ENCODE measurements at places on chromosomes 3 and 15.

GRCh38 chr3:192249516-192249915 lies 477.8 kb downstream of the FGF12 start:
- DNase-seq, result no peak

DNA sequence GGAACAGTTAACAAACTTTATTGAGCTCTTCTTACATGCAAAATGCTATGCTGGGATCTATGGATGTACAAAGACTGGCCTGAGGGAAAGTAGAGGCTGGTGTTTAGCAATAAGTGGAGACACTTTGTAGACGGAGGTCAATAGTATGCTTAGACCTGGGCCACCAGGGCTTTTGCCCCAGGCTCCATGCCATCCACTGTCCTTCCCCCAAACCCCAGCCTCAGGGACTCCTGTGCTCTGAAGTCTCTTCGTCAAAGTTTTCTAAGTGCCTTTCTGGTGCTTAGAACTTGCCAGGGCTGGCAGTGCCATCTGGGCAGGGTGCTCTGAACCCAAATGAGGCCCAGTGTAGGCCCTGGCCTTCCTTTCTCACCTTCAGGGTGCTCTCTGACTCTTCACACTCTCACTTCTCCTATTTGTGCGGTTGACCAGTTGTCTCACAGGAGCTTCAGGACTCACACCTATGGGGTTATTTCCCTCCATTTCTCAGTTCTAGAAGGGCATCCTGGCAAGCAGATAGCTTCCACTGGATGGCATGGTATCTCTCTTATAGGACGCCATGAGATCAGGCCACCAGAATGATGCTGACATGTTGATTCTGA lies 21.8 kb upstream of the KCNAB1 start:
- DNase-seq, result no peak

GRCh38 chr3:3227640-3228039 lies 48.1 kb upstream of the CRBN start:
- DNase-seq, result no peak

DNA sequence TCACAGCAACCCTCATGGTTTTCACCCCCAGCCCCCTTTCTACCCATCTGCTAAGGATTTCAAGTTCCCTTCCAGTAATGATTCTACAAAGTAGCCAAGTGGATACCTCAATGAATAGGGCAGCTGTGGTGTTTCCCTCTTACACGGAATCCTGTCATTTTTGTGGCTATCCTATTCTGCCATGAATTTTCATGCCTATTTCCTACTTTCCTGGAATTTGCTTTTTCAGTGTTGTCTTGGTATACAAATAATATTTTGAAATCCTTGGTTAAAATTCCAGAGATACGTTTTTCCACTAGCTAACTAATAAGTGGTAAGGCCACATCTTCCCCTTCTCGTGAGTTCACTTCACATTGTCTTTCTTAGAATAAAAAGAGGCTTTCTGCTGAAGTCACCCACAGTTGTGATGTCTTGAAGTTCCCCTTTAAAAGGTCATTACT lies 7.5 kb downstream of the ADPRH start:
- DNase-seq, result no peak

DNA sequence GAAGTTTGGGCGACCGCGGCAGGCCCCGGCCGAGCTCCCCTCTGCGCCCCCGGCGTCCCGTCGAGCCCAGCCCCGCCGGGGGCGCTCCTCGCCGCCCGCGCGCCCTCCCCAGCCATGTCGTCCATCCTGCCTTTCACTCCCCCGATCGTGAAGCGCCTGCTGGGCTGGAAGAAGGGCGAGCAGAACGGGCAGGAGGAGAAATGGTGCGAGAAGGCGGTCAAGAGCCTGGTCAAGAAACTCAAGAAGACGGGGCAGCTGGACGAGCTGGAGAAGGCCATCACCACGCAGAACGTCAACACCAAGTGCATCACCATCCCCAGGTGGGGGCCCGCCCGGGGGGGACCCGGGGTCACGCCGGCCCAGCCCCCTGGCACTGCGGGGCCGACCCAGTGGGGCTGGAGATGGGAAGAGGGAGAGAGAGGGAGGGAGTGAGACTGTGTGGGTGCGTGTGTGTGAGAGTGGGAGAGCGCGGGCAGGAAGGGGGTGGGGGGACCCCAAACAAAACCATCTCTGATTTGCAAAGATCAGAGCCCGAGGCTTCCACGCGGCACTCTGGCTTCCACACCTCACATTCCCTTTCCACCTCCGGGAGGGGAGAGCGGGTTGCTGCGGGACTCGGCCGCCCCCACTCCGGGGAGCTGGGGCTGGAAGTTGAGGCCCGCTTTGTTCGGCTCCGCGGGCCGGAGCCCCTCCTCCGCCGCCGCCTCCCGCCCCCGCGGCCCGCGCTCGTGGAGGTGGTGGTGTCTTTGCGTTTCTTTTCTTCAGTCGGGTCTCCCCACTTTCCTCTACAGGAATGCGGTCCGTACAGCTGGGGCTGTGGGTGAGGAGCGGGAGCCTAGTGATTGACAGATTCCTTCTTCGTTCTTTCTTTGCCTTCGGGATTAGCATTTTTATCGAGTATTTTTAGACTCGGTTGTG lies 898 bp downstream of the SMAD3 start:
- no peak for DNase-seq

Measured in stimulated activated CD4-positive, alpha-beta T cell treated with anti-CD3 and anti-CD28 coated beads, Interleukin-1b, Interleukin-23, amount 100 ng/mL, for 48 hours (primary cell).